Foreskin keratinocyte (primary cell): ENCODE measurements at places on chromosomes 16 and 17. TPM values are rescaled to one million over a fixed set of nuclear protein-coding genes. Genes with fewer than 3 reads are reported as not detected.

DNA sequence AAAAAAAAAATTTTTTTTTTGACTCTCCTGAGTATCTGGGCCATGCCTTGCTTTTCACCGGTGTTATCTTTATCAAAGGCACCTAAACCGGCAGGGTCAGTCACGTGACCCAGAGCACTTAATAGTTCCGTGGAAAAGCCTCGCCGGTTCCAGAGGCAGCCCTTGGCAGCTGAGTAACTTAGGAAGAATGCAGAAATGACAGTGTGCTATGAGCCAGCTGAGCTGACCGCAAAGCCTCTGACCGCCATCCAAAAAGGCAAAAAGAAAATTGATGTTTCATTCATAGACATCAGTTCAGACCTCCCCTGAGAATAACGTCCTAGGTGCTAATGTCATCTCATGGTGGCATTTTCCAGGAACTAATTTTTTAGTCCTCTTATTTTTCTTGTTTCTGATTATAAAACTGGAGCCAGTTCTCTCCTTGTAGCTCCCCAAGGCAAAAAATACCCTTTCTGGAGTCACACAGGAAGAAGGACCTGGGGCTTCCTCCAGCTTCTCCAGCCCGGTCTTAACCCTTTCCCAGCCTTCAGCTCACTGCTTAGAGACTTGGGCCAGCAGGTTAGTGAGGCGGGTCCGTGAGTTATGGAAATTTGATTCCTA lies 122.6 kb downstream of the SOCS1 start:
- peak; percentile 81 for DNase-seq

PLXDC1 gene
- 0.27 and 0.28 TPM in 2 replicates for total RNA-seq

GRCh38 chr16:164827-165538 lies 795 bp upstream of the HBM start:
- no peak for DNase-seq

XYLT1 gene
- total RNA-seq, result 11.5 and 21.9 TPM in 2 replicates

GRB7 gene
- 15.6 and 16.2 TPM in 2 replicates for total RNA-seq

MYH1 gene
- not detected in 2 replicates for total RNA-seq

- DNase-seq, result no peak
Measured at GRCh38 chr16:77014441-77014840, 176.5 kb upstream of the MON1B start.

DNA sequence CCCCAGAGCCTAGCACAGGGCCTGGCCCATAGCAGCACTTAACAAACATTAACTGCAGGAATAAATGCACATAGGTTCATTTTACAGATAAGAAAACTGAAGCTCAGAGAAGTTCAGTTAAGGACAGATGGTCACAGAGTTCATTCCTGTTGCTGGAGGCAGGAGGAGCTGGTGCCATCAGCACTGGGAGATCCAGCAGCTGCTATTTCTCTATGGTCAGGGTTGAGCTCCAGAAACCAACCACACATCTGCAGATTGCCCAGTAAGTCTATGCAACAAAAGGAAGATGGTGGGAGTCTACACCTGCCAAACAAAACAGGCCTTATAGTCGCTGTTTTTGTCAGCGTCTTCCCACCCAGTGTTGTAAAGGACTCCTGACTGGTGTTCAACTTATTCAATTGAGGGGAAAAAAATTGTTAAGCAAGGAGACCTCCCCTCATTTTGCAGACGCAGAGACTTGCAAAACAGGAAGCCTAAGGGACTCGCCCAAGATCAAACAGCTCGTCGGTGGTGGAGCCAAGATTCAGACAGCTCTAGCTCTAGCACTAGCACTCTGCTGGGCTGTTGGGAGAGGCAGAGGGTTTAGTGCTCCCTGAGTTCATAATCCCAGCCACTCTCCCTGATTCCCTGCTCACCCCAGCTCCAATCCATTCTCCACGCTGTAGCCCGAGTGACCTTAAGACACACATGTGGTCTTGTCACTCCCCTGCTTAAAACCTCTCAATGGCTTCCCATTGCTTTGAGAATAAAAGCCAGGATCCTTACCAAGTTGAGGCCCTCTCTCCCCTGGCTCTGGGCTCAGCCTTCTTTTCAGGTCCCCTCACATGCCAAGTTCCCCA lies 9.0 kb downstream of the NOG start:
- no peak for DNase-seq
